Natural killer cell (primary cell): ENCODE measurements at places on chromosomes 7 and 10. TPM values are rescaled to one million over a fixed set of nuclear protein-coding genes. Genes with fewer than 3 reads are reported as not detected.

The ELMO1 gene
- 147 TPM for total RNA-seq

The SYT15B gene
- total RNA-seq = not detected

The PRR15 gene
- not detected for total RNA-seq

The SPDYE9 gene
- not detected for total RNA-seq

The UNCX gene
- not detected for total RNA-seq
